HuH-7 (cell line): ENCODE measurements at places on chromosomes 5 and 9.

- DNase-seq, result no peak
These were observed 45.9 kb downstream of the WWC1 start for GRCh38 chr5:168337361-168337760.

DNA sequence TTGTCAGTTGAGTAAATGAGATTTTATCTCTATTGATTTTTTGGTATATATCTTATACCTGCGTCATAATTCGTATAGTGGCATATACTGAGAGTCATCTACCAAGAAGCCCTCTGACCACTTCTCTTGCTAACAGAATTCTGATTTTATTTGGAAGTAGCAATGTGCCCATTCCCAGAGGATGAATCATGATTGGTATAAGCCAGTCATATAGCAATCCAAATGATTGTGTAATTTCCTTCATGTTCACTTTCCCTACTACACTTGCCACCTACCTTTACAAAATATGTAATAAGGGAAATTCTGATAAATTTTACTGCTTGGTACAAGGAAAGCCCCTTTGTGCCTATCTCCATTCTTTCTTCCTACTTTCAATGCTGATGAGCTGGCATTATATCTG is 16.1 kb upstream of the ZNF462 start:
- no peak for DNase-seq

DNA sequence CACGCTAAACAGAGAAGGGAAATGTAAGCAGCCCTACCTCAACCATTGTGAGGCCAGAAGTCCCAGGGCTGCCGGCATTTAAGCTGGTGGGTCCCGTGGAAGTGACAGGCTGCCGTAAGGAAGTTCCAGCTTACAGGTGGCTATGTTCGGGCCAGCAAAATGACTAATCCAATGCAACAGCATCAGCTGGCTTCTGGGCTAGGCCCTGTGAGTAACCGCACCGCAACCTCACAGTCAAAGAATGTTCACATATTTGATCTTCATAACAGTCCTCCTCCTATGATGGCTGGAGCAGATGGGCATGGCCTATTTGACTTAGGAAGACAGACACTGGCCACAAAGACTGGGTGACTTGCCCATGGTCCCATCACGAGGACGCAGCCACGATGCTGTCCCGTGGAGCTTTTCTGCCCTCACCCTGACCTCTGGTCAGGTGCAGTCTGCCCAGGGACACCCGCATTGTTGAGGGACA is 88.2 kb downstream of the LIFR start:
- no peak for DNase-seq

GRCh38 chr9:134626571-134627416 is 14.8 kb upstream of the COL5A1 start:
- no peak for DNase-seq

- no peak for DNase-seq
These were observed 12.8 kb upstream of the TEX48 start for GRCh38 chr9:114694719-114695269.

DNA sequence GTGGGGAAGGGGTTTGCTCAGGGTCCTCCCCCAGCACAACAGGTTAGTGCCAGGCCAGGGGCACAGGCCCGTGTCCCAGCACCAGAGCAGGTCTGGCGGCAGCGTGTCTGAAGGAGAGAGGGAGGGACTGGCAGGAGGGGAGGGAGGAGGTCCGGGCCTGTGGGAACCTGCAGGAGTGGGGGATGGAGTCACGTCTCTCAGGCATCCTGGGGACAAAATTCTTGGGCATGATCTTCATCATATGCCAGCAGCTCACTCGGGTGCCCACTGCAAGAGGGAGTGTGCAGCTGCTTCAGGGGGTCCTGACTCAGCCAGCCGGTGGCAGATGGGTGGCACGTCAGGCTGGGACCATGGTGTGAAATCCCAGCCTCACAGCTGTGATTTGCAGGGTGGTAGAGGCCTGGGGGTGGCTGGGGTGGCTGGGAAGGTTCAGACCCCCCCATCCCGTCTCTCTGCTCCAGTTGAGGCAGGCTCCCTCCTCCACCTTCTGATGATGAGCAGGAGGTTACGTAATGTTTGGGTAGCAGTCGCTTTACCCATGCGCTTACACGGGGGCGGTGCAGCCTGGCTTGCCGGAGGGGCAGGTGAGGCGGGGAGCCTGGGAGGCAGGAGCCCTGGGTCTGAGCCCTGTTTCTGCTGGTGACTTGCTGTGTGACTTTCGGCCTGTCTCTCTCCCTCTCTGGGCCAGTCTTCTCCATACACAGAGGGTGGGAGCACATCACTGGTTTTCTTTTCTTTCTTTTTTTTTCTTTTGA is 40.5 kb downstream of the NCS1 start:
- DNase-seq, result no peak

DNA sequence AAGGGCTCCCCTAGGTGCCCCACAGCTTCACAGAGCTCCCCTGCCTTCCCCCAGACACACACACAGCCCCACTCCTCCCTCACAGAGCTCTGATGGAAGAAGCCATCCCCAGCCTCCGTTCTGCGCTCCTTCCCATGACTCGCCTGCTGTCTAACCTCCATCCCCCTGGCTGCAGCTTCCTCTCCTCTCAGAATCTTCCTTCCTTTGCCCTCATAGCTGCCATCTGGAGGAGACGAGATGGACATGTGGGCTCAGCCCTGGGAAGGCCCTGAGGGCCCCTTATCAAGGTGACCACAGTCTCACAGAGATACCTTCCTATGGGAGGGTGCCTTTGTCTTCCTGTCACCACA is 94.3 kb downstream of the PCDH1 start:
- no peak for DNase-seq
